ENCODE measurements at places on chromosomes 4 and X.

DNA sequence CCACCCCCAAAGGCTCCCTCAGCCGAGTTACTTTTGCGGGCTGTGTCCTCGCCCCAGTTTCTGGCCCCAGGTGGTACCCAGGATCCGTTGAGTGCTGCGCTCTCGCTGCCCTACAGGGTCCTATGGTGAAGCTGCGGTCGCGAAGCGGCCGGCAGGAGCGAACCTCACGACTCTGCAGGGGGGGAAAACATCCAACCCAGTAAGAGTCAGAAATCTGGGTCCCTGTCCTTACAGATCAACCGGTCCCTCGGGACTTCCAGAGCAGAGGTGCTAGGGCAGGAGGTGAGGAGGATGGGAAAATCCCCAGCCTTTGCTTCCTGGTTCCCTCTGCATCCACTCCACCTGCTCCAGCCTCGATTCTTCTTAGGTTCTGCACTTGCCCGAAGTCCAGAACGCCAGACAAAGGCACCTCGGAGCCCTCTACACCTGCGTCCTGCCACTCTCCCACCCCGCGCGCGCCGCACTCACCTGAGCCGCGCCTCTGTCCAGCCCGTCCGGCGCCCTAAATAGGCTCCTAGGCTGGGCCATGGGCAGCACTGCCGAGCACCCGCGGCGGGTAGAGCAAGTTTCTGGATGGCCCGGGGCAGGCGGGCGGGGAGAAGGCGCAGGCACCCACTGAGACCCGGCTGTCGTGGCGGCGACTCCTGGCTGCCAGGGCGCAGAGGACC lies at the start of gene HS3ST1:
TSS of gene HS3ST1 (minus strand) at position 664 of the 668 bp plus-strand sequence. CDS start 28,889 bp downstream, outside the sequence.
- no peak for DNase-seq

DNA sequence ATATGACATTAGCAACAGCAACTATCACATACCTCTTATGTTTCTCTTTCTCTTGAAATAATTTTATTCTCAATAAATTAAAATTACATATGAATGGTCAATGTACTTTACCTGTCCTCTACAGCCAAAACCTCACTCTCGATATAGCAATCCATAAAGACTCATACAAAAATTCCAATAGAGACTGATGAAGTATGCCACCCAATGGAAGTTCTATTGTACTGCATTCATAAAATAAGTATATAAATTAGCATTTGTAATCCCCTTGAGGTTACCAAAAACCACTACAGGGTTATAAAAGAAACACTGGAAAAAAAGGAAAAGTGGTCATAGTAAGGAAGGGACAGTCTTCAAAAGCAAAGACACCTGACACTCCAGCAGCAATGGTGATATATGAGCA lies 32.8 kb downstream of the CLDN2 start:
- DNase-seq, result no peak

- DNase-seq, result no peak
Observed at GRCh38 chr4:5798462-5798861, 87.5 kb downstream of the EVC start.

DNA sequence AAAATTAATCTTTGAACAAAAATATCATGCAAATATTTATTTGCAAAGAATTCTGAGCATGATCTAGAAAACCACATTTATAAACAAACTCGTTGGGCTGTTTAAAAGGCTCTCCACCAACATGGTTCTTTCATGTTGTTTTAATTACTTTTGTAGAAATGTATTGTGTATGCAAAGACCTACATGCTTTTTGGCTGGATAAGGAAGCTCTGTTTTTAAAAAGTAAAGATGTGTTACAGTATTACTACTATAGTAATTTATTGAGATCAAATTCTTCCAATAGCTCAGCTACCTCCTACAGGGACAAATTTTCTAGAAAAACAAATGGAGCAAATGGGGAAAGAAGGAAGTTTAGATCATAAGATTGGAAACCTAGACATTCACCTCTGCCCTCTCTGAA lies 177.5 kb upstream of the TTC29 start:
- DNase-seq, result no peak

DNA sequence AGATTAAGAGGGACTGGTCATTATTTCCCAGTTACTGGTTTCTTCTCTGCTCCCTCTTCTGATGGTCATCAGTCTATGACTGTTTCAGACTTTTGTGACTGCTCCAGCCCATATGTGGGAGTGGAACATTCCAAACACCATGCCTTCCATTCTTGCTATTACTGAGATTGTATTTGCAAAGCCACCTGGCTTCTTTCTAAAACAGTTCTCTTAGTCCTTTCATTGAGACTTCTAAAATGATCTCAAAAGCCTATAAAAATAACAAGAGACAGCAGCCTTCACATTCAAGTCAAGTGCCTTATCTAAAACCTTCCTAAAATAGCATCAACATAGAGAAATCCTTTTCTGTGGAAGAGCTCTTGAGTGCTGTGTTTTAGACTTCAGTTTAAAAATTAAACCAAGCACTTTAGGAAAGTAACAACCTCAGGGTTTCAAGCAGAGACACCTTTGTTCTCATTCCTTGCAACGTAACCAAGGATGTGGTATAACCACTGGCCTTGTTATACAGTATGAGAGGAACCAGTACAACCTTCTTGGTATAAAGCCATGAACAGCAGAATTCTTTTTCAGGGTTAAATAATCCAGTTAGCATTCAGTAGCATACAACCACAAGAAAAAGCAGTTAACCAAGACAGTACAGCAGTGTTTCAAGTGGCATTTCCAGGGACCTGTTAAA lies 97.1 kb downstream of the NFKB1 start:
- no peak for DNase-seq

- peak; percentile 83 for DNase-seq
Observed at GRCh38 chr4:7725951-7726350, 213.7 kb downstream of the AFAP1 start.

- DNase-seq, result no peak
Observed at GRCh38 chr4:88737307-88737941, 39.8 kb upstream of the NAP1L5 start.

GRCh38 chr4:72606751-72607150 lies 37.7 kb upstream of the ADAMTS3 start:
- no peak for DNase-seq

DNA sequence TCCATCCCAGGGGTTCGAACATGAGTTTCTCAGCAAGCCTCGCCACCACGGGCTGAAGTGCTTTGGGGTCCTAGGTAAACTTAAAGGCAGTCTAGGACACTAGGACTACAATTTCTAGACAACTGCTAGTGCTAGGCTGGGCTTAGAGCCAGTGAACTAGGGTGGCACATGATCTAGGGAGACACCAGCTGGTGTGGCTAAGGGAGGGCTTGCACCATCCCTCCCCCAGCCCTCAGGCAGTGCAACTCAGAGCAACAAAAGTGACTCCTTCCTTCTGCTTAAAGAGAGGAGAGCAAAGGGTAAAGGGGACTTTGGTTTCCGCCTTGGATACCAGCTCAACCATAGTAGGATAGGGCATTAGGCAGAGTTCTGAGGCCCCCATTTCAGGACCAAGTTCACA lies 162.5 kb upstream of the AFF2 start:
- DNase-seq, result no peak

GRCh38 chrX:11954176-11954575 lies 184.1 kb upstream of the FRMPD4 start:
- no peak for DNase-seq

DNA sequence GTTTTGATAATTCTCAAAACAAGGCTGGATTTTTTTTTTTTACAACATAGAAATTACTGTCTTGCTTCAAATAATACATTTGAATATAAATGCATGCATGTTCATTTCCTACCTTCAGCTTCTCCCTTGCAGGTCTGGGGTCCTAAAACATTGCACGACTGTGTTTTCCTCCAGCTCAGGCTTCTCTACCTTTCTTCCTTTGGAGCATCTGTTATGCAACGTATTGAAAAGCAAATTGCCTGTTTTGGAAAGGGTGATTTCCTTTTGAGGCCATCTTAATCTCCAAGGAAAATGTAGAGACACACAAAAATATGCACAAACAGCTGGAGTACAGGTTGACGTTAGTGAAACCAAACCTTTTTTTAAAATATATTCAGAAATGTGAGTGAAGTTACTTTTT lies 115.6 kb upstream of the TLL1 start:
- DNase-seq, result no peak

DNA sequence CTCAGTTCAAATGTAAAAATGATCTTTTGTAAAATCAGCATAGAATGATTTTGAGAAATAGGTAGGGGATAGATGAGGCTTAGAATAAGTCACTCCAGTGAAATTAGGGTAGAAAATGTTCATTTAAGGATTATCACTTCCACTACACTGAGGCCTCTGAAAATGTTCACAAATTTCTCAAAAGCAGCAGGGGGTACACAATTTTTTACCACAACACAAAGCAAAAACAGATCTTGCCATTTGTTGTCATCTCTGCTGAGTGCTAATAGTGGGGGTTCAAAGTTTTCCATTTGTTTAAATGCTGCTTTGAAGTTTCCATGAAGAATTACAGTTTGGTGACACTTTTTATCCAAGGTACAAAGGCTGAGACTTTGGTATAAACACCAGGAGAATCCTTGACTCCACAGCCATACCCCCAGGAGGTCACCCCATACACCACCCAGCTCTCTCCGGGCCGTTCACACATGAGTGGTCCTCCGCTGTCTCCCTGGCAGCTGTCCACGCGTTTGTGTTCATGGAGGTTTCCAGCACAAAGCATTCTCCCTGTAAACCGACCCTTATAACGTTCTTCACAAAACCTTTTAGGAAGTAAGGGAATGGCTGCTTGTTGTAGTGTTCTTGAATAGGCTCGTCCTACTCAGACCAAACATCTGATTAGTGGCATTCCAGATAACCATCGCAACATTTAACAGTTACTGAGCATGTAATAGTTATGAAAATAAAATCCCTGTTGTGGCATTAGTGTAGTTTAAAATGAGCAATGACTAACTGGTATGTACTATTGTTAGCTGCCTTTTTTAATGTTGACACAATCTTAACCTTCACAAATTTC lies 71.0 kb downstream of the PRSS12 start:
- no peak for DNase-seq

GRCh38 chr4:88752076-88752463 lies 54.4 kb upstream of the NAP1L5 start:
- DNase-seq, result no peak

DNA sequence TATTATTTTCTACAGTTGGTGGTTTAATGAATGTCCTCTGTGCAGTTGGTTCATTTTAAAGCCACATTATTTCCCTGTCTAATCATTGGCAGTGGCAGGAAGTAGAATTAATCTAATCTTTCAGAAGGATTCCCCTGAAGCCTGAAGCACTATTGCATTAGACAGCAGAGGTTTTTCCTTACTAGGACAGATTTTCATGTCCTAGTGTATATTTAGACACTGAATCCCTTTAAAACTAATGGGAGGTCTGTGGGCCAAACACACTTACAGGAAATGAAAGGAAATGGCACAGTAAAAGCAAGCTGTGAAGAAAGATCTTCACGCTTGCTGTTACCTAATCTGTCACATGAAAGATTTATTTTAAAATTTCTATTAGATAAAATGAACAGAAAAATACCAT lies 165.2 kb downstream of the SLC39A8 start:
- no peak for DNase-seq

DNA sequence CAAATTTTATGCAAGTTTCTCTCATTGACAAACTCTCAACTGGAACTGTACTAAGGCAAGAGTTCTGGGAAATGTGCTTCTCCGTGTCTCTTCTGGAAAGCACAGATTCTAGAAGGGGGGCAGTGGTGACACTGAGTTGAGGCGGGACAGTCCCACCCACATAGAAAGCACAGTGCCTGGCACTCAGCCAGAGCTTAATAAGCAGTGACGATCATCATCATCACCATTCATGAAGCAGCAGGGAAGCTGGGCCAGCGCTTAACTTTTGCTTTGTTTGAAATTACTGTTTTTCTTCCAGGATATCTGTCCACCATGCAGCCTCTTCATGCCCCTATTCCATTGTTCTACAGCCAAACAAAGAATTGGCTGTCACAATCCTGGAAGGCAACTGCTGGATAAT lies 60.3 kb downstream of the BEND2 start:
- DNase-seq, result no peak

GRCh38 chr4:30818541-30818940 lies 98.4 kb downstream of the PCDH7 start:
- no peak for DNase-seq

GRCh38 chr4:54516556-54517215 lies 141.1 kb upstream of the KIT start:
- DNase-seq, result no peak

DNA sequence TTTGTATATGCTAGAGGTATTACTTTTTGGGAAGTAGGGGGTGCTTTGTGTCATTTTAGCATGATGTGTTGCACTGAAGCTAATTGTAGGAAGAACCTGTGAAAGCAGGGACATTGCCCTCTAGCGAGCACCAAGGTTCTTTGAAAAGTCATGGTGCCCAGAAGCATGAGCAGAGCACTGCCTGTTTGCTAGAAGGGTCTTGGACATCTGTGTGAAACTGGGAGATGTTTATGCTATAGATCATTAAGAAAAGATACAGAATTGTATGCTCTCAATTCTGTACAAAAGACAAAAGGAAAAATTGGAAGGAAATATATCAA lies 14.7 kb downstream of the GRPR start:
- DNase-seq, result no peak

- DNase-seq, result no peak
Observed at GRCh38 chr4:8639021-8639420, 46.5 kb downstream of the CPZ start.

DNA sequence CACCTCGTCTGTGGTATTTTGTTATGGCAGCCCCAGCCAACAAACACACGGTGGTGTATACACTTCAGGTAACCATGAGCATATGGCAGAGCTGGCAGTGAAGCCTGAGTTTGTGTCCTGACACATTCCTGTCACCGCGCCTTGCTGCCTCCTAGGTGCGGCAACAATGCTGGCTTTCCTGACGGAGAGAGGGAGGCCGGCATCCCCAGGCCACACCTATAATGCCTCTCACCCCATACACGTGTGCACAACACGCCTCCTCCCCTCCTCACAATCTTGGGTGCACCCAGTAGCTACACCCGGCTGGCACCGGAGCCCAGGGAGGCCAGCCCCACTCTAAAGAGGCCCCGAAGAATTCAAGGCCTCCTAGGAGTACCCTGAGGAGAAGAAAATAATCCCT lies 158.5 kb downstream of the NSUN7 start:
- no peak for DNase-seq

GRCh38 chr4:142940425-142941330 lies 94.6 kb upstream of the INPP4B start:
- no peak for DNase-seq

DNA sequence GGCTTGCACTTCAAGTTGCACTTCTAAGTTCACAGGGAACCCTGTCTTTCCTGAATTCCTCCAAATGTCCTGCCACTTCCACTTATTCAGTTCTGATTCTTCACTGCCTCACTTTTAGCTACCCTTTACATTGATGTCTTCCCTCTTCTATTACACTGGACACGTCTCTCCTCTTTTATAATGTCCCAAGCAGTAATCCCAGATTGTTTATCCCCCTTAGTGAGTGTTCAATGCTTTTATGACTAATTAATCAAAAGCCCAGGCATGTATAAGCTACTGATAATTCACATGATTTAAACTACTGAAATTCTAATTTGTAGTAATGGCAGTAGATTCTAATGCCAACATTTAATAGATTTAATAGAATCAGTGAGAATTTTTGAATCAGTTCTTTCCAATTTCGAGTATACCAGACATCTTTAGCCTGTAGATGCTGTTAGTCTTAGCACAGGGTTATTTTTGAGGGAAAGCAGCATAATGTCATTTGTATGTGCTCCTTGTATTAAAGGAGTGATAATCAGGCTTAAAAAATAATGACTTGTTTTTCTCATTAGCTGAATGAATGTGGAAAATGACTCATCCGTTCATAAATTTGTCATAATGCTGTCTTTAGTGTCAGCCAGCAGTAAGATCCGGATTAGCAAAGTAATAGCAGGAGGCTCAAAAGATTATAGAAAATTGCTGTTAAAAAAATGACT lies 703.1 kb downstream of the CENPC start:
- no peak for DNase-seq

- DNase-seq, result no peak
Observed at GRCh38 chr4:17492876-17493275, 19.0 kb downstream of the QDPR start.

- DNase-seq, result no peak
Observed at GRCh38 chrX:94162971-94163370, 489.0 kb downstream of the FAM133A start.

Measured in HS-5 (cell line).